ENCODE measurements at places on chromosomes 16 and 17. TPM values are rescaled to one million over a fixed set of nuclear protein-coding genes. Genes with fewer than 3 reads are reported as not detected.

Gene IKZF3
- total RNA-seq: 5.9 TPM

DNA sequence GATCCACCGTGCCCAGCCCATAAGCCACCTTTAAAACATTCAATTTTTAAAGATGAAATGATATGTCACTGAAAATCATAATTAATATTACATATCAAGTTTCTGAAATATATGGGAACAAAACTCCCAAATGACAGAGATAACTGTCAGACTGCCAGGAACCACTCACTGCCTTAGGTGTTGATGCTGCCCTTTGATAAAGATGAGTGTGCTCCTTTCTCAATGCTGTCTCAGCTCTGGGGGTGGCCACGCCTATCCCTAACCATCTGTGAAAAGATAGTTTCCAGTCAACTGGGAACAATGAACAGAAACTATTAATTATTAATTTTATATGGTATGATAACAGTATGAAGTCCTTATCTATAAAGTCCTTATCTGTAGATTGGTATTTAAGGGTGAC, 177.7 kb downstream of the MYO1D start:
- H3K4me3 ChIP-seq: no peak overlapping the region
- H3K27ac ChIP-seq: no peak overlapping the region
- H3K36me3 ChIP-seq: no peaks in the 10 kb centered on the region
- DNase-seq: no peak

Gene INCA1
- total RNA-seq: 1.7 TPM

DNA sequence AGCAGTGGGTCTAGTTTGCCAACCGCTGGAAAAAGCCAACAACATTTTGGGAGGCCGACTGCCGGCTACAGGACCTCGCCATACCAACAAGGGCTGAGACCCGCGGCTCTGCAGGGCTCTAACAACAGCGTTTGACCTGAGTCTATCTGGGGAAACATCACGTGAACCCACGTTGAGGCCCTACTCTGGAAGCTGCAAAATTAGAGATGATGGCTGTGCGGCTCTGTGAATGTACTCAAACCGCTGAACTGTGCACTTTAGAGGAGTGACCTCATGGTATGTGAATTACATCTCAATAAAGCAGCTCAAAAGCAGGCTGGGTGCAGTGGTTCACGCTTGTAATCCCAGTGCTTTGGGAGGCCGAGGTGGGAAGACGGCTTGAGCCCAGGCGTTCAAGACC, 10.1 kb upstream of the CEP295NL start:
- H3K27ac ChIP-seq: no peak overlapping the region
- no peaks in the 10 kb centered on the region for H3K27me3 ChIP-seq
- no peaks in the 10 kb centered on the region for H3K36me3 ChIP-seq
- no peak overlapping the region for H3K4me3 ChIP-seq
- H3K4me1 ChIP-seq: peaks cover 72% of the 10 kb centered on the region
- no peak for DNase-seq

Gene TMEM100
- total RNA-seq: 20.6 TPM

Gene TTLL6
- 0.49 TPM for total RNA-seq

GRCh38 chr17:80418589-80418988, 3.6 kb downstream of the ENDOV start:
- H3K36me3 ChIP-seq: no peaks in the 10 kb centered on the region
- no peak for DNase-seq
- peaks cover 45% of the 10 kb centered on the region for H3K4me1 ChIP-seq
- no peak overlapping the region for H3K27ac ChIP-seq
- no peaks in the 10 kb centered on the region for H3K27me3 ChIP-seq

- H3K27ac ChIP-seq: no peak overlapping the region
- no peaks in the 10 kb centered on the region for H3K4me1 ChIP-seq
- no peaks in the 10 kb centered on the region for H3K27me3 ChIP-seq
Measured at GRCh38 chr16:89536371-89536770, 24.1 kb upstream of the RPL13 start.

DNA sequence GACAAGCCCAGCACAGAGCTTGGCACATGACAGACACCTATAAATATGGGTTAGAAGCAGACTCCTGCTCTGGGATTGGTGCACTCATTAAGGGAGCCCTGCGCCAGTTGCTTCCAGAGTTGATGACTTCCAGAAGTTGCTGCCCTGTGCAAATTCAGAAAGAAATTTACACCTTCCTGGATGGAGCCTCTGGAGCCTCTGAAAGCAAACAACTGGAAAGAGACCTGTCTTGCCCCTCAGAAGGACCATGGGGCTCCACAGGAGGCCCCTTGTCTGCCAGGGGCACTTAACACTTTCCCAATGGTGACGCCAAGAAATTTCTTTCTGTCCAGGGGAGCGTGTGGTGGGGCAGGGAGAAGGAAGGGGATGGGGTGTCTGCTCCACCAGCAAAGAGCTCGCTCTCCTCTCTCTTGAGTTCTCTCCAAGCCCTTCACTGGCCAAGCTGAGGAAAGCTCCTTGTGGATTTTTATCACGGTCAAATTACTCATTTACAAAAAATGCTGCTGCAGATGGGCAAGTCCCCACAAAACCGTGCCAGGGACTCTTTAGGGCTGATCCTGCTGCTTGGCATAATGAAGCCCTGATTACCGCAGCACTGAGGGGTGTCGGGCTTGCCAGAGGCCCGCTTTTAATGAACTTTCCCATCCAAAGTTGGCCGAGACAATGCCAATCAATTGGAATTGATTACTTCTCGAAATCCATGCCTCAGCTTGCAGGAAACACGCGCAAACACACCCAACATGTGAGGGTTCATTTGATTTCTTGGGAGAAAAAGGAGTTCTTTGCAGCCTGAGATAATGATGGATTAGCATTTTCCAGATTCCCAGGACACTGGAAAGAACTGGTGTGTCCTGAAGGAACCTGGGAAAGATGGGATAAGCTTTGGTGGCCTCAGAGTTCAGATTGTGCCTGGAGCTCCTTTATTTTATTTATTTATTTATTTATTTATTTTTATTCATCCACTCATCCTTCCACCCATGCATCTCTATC, 583.6 kb upstream of the CDH5 start:
- no peak overlapping the region for H3K4me3 ChIP-seq
- H3K27ac ChIP-seq: no peak overlapping the region
- DNase-seq: no peak
- H3K36me3 ChIP-seq: no peaks in the 10 kb centered on the region
- no peaks in the 10 kb centered on the region for H3K27me3 ChIP-seq

Gene ALOX15B
- 28.7 TPM for total RNA-seq

GRCh38 chr17:16013943-16014407, 14.4 kb downstream of the TTC19 start:
- no peak for DNase-seq
- no peak overlapping the region for H3K4me3 ChIP-seq
- peaks cover 7% of the 10 kb centered on the region for H3K4me1 ChIP-seq
- H3K27ac ChIP-seq: no peak overlapping the region
- H3K27me3 ChIP-seq: no peaks in the 10 kb centered on the region

GRCh38 chr17:17416007-17416399, 60.8 kb upstream of the MED9 start:
- no peaks in the 10 kb centered on the region for H3K27me3 ChIP-seq
- no peak overlapping the region for H3K4me3 ChIP-seq
- peak overlapping the region; percentile 24 for H3K27ac ChIP-seq
- DNase-seq: no peak

All from vagina (tissue), 2 donors.